Right atrium auricular region (tissue), 2 donors: ENCODE measurements at places on chromosomes 16 and 17.

GRCh38 chr17:80023481-80024205, 12.0 kb downstream of the TBC1D16 start:
- DNase-seq, result no peak

- DNase-seq, result no peak
Observed at GRCh38 chr17:40697297-40697696, 6.3 kb downstream of the KRT24 start.

DNA sequence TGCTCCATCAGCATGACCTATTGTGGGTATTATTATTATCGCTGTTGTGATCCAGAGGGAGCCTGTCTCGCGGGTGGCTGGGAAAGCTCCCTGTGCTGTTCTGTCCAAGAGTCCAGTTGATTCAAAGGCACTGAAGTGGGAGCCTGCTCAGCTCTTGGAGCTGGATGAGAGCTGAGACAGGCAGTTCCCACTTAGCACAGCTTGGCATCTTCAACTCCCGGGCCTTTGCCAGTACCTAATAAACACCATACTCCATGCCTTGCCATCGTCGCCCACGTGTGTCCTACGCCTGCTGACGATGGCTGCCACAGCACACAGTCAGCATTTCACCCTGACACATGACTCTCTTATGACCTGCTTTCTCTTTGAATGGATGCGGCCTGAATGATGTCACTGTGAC, 32.6 kb downstream of the RTN4RL1 start:
- DNase-seq, result no peak

DNA sequence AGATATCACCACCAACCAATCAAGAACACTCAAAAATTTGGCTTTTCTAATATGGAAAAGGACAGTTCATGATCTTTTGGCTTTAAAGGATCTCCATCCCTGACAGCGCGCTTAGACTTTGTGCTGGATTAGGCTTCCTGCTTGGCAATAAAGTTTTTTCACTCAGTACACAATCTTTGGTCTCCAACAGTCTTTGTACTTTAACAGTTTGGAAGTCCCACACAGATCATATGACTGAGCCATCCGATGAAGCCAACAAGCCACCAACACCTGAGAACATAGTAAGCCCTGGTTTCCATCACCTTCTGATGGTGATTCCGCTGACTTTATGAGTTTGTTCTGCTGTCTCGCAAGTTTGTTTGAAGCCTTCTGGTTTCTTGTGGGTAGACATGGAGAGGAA, 34.3 kb downstream of the SMURF2 start:
- DNase-seq, result no peak

GRCh38 chr17:20120836-20121235, 111.7 kb downstream of the SPECC1 start:
- no peak for DNase-seq

DNA sequence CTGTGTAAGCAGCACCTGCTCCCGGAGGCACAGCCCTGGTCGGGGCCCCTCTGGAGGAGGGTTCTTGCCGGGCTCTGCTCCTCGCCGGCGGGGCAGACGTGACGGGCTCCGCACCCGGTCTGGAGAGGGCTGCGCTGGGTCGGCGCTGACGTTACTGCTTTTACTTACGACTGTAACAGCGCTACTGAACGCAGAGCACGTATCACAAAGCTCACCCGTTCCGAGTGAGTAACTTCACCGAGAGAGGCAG, 1.3 kb upstream of the RAB40C start:
- peak; percentile 63 for DNase-seq

- no peak for DNase-seq
Observed at GRCh38 chr16:28933171-28933570, 1.4 kb downstream of the CD19 start.

GRCh38 chr16:82965808-82966207, 339.0 kb downstream of the CDH13 start:
- DNase-seq, result no peak

- DNase-seq, result peak; percentile 53
Observed at GRCh38 chr17:31385428-31386285, 5.8 kb upstream of the RAB11FIP4 start.

GRCh38 chr17:80103449-80104085, 2.2 kb downstream of the GAA start:
- no peak for DNase-seq

- no peak for DNase-seq
Observed at GRCh38 chr17:7548585-7549400, at the start of gene TNFSF12. Gene TNFSF12 (plus strand): TSS chr17:7549058. CDS start chr17:7549154, 96 bp downstream.

DNA sequence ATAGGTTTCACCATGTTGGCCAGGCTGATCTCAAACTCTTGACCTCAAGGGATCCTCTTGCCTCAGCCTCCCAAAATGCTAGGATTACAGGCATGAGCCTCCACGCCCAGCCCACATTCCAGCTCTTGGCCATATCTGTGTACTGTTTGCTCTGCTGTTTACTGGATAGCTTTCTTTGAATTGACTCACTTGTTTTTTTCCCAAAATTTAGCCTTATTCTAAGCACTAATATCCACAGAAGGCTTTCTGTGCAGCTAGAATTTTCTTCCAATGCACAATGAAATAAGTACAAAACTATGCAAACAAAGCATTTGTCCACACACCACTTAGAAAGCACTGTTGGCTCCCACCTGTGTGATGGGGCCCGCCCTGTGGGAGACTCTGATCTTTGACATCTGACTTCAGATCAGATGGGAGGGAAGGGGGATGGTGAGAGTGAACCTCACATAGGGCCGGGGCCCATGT, 72.2 kb downstream of the CLEC16A start:
- no peak for DNase-seq

DNA sequence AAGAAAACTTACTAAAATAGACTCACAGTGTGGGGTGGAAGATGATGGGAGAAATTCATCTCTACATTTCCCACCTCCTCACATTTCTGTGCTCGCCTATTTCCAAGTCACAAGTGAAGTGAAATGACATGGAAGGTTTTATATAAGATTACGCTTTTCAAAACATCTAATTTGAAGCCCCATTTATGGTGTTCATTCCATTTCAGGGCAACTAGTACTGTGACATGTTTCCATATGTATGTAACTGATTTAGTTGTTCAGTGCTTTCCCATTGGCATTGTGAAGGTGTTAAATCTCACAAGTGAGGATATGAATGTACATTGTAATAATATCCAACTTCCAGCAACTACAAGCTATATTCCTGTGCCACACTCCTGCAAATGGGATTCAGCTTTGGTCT, 1174.8 kb downstream of the CDH11 start:
- no peak for DNase-seq

GRCh38 chr17:36500745-36501225, 14.3 kb downstream of the ZNHIT3 start:
- no peak for DNase-seq

DNA sequence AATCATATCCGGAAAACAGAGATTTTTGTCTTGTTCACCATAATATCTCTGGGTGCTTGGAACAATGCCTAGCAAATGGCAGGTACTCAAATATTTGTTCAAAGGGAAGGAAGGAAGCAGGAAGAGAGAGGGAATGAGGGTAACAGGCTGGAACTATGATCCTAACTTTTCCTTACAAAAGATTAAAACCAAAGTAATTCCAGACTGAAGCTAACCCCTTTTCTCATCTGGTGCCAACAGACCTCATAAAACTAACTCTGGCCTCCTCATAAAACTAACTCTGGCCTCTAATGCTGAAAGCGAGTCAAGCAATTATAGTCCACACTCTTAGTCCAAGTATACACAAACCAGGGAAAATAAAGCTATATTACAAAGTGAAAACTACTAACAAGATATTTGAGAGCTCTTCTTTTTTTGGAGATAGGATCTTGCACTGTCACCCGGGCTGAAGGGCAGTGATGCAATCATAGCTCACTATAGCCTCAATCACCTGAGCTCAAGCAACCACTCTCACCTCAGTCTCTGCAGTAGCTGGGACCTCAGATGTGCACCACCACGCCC, 84.6 kb downstream of the KANSL1 start:
- DNase-seq, result no peak

DNA sequence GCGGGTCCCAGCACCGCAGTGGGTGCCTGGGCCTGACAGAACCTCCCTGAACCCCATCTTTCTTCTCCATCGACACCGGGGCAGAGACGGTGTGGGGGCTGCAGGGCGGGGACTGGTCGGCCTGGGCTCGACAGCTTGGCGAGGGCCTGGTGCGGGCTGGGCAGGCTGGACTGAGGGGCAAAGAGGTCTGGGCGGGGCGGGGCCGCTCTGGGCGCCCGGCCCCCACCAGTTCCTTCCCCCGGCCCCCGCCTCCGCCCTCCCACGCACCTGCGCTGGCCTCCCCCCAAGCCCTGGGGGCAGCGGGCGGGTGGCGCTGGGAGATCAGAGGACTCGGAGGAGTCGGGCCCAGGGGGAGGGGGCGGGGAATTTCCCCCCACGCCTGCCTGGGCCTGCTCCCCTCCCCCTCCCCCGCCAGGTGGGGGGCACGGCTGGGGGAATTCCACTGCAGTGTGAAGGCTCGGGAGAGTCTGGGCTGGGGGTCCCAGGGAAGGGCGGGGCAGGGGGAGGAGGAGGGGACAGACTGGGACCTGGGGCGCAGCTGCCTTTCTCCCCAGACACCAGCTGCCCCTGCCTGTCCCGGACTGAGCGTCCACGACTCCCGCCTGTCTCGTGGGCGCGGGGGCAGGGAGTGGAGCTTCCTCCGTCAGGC, 877 bp upstream of the KREMEN2 start:
- DNase-seq, result no peak

DNA sequence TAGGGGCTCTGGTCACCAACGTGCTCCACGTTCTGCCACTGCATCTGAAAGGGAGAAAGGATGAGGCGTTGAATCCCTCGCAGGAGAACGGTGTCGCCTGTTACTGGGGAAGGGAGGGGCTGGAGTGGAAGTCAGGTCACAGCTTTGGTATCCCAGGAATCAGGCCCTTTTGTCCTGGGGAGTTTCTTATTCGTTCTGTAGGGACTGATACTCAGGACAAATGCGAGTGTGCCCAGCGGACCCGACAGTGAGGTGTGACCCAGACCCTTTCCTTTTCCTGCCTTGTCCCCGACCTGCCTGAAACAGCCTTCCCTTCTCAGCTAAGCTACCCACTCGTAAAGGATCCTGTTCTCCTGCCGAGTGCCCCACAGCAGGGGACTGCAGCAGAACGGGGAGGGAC, 177.5 kb downstream of the VPS53 start:
- no peak for DNase-seq

DNA sequence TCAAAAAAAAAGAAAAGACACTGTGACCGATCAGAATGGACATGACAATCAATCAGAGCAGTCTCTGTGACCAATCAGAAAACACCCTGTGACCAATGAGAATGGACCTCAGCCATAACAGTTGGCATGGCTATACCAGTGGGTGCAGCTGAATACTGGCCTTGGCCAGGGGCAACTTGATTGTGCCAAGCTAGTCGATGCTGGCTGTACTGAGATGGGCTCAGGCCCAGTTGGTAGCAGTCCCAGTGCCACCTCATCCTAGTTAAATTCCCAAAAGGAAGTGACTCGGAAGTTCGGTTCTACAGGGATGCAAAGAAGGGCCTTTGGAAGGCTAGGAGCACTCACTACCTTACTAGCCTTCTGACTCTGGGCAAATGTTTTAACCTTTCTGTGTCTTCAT, 37.2 kb upstream of the BCO1 start:
- DNase-seq, result no peak

- no peak for DNase-seq
Observed at GRCh38 chr17:31586946-31587345, 195.5 kb downstream of the RAB11FIP4 start.

GRCh38 chr16:19601083-19601976, 45.8 kb downstream of the VPS35L start:
- no peak for DNase-seq

- DNase-seq, result no peak
Observed at GRCh38 chr16:8861563-8862308, 7.1 kb downstream of the CARHSP1 start.

DNA sequence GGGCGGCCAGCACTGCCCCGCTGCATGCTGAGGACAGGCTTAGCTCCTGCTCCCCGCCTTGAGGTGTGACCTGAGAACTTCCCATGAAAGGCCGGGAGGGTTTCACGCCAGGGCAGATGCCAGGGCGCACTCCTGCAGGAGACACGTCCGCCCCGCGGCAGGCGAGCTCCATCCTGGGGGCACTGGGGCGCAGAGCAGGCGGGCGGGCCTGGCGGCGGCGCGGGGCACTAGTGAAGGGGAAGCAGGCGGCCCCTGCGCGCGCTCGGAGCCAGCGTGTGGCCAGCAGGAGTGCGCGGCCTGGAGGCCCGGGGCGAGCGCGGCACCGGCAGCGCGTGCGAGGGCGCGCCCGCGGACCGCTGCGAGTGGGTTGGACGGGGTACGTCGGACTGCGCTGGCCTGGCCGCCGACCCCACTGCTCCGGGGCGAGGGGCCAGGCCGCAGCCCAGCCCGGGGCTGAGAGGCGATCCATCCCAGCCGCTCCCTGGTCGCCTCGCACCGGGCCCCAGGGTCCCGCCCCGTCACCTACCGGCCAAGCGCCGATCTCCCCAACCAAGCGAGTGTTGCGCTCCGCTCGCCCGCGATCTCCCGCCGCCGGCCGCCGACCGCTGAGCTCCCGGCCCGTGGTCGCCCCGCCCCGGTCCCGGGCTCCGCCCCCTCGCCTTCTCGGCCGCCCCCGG, at the start of gene MAP3K14:
TSS of gene MAP3K14 (minus strand) at position 587 of the 677 bp plus-strand sequence. CDS start 26,275 bp downstream, outside the sequence.
- peak; percentile 71 for DNase-seq

DNA sequence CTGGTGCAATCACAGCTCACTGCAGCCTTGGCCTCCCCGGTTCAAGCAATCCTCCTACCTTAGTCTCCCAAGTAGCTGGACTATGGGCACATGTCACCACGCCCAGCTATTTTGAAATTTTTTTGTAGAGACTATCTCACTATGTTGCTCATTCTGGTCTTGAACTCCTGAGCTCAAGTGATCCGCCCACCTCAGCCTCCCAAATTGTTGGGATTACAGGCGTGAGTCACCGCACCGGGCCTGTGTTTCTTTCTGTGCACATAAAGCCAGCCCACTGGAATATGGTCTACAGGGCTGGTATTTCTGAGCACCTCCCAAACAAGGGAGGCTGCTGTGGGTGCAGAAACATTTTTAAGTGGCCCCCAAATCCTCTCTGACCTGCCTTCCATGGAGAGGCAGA, 8.4 kb downstream of the TMEM95 start:
- no peak for DNase-seq

- no peak for DNase-seq
Observed at GRCh38 chr16:1295465-1295864, 14.0 kb upstream of the UBE2I start.

GRCh38 chr17:7885367-7886226, 3.0 kb upstream of the CHD3 start:
- peak; percentile 62 for DNase-seq

GRCh38 chr16:88338111-88338510, 44.6 kb upstream of the ZNF469 start:
- no peak for DNase-seq

- DNase-seq, result no peak
Observed at GRCh38 chr17:30200106-30200505, 35.4 kb downstream of the SLC6A4 start.

DNA sequence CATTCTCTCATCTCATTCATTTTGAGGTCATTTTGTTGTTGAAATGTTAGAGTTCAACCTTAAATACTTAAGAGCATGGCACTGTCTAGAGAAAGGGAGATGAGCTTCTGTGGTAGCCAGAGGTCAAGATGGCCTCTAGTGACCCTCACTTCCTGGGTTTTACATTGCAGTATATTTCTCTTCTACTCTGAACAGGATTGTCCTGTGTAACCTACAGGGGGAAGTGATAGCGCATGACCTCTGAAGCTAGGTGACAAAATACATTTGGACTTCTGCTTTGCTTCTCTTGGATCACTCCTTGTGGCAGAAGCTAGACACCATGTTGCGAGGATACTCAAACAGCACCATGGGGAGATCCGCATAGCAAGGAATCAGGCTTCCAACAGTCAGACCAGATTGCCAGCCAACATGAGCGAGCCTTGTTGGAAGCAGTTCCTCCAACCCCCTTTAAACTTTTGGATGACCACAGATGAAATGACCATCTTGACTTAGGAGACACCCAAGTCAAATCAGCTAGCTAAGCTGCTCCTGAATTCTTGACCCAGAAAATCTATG, 748.4 kb downstream of the MAF start:
- no peak for DNase-seq
